GM19239 (cell line): ENCODE measurements at places on chromosomes 2 and 18.

GRCh38 chr2:203586206-203586605 is 51.1 kb upstream of the RAPH1 start:
- DNase-seq: no peak

- DNase-seq: no peak
These were observed 92.7 kb downstream of the DDX1 start for GRCh38 chr2:15684161-15685039.

DNA sequence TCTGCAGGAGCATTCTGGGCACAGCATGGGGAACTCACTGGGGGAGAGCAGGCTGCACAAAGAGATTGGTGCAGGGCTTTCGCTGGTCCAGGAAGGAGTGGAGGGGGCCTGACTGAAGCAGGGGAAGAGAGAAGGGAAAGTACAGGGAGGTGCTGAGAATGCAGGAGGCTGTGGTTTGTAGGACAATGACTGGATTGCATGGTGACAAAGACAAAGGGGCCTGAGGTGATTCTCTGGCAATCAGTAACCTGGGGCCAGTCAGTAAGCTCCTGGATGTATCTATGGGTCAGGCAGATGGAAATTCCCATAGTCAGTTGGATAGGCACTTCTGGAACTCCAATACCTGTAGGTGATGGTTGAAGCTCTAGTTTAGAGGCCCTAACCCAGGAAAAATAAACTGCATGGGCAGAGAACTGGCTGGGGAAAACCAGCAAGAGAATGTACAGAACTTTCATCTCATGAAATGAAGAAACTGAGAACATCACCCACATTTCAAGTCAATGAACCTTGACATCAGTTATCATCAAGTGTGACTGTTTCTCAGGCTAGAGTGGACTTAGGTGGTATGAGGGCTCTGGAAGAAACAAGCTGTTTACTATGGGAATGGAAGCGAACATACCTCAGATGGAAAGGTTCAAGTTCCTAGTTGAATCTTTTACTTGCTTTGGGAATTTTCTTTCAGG is 193.2 kb downstream of the TPGS2 start:
- DNase-seq: no peak

GRCh38 chr2:12538138-12538694 is 178.5 kb upstream of the TRIB2 start:
- no peak for DNase-seq

DNA sequence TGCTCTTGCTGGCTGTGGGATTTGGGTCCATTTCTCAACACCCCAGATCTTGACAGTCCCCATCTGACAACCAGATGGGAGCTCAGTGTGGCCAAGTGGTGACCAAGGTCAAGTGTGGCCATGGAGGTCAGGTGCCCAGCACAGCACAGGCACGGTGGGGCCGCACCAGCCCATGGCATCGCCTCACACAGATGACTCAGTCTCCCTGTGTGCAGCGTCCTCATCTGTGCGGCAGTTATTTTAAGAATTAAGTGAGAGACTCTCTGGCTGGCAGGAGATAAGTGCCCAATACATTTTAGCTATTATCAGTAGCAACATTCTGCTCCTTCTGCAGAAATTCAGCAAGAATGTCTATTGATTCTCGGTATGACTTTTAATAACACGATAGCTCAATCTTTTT is 167.2 kb downstream of the DDX1 start:
- no peak for DNase-seq

GRCh38 chr2:191218292-191218898 is 26.8 kb upstream of the MYO1B start:
- DNase-seq: no peak

DNA sequence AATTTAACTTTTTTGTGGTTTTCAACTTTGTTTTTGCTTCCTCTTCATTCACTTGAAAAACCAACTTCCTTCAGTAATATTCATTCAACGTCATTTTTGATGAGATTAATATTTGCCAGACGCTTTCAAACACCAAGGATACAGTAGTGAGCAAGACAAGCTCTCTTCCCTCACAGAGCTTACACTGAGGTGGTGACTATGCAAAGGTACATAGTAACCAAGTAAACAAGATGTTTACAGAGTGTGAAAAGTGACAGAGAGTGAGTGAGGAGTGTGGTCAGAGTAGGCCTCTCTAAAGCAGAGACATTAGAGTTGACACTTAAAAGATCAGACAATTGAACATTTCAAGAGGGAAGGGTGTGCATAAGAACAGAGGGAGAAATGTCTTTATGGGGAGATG is 155.5 kb downstream of the TMEM247 start:
- DNase-seq: no peak

- no peak for DNase-seq
These were observed 22.0 kb upstream of the KCNF1 start for GRCh38 chr2:10889651-10890215.

DNA sequence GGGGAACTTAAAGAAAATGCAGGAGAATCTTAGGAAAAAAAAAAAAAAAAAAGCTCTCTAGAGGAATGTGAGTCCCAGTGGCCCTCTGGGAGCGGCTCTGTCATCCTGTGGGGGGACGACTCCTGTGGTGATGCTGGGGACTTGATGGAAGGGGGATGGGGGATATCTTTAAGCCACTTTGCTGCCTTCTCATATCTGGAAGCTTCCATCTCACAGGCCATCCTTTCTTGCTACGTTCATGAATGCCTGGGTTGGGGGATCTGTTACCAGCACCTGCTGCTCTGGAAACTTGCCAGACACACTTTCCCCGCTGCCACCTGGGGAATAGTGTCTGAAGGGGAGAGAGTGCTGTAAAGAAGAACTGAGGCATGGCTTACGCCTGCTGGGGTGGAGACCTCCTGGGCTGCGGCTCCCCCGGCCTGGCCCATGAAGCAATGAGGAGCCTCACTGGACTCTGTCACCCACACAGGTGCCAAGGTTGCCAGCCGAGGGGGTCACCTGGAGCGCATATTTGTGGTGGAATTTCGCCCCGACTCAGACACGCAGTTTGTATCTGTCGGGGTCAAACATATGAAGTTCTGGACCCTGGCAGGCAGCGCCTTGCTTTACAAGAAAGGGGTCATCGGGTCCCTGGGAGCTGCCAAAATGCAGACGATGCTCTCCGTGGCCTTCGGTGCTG is 92.8 kb downstream of the RTN4 start:
- no peak for DNase-seq
